HEK293T (cell line): ENCODE measurements at places on chromosomes 16 and 17.

GRCh38 chr16:59201821-59202220, 467.7 kb upstream of the GOT2 start:
- DNase-seq = no peak

DNA sequence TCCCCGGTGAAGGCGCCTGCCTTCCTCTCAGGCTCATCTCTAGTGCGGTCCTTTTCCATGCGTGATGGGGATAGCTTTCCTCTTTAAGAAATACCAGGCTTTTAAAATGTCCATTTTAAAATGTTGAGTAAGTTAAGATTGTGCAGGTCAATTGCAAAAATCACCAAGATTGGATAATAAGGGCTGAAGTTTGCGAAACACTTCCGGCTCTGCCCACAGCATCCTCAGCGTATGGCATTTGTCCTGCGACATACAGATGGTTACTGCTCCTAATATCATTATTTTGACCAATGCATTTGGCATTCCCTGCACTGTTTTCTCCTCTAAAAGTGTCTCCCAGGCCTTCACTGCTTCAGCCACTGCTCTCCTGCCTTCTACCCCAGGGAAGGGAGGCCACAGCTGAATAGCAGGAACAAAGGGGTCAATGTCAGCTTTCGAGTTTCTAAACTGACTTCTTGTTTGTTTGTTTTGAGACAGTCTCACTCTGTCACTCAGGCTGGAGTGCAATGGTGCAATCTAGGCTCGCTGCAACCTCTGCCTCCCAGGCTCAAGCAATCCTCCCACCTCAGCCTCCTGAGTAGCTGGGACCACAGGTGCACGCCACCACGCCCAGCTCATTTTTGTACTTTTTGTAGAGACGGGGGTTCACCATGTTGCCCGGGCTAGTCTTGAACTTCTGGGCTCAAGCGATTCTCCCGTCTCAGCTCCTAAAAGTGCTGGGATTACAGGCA, 91.9 kb downstream of the CRISPLD2 start:
- no peak for DNase-seq

GRCh38 chr17:42814633-42815399, 9.3 kb downstream of the BECN1 start:
- DNase-seq = no peak

DNA sequence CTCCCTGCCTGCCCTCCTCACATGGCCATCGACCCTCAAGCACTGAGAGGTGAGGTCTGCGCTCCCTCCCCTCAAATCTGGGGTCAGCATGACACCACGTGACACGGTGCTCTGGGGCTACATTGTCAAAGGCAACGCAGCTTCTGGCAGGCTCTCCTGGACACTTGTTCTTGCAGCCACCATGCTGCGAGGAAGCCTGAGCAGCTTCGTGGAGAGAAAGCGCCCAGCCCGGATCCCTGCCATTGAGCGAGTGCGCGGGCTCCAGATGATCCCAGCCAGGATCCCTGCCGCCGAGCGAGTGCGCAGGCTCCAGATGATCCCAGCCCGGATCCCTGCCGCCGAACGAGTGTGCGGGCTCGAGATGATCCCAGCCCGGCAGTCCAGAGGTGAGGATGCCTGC, 70.9 kb upstream of the METRNL start:
- DNase-seq = no peak

DNA sequence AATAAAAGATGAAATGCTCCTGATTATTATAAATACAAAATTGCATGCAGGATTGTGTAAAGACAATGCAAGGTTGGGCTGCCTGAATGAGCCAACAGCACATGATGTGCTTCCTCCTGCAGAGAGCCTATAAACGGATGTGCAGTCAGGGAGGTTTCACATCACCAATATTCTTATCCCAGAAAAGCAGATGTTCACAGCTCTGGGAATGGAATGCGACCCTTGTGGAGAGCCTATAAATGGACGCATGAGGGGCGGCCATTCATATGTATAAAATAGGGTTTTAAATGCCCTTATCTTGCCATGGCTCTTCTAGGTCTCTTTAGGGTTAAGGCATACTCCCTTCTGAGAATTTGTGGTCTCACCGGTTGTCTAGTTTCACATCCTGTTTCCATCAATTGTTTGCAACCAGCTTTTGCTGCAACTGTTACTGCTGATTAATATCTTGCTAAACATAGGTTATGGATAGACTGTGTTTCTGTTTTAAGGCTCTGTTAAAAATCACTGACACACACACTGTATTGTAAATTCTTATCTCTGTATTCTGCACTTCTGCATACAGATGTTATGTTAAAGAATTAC, 31.9 kb downstream of the SLFN11 start:
- DNase-seq = no peak

- no peak for DNase-seq
These were observed 59.4 kb downstream of the ENGASE start for GRCh38 chr17:79133985-79134384.
